Activated T-helper 1 cell treated with Interleukin-2 at 50 U/mL for 16 hours (primary cell): ENCODE measurements at places on chromosomes 6 and 20.

- no peak for DNase-seq
Observed at GRCh38 chr6:95589826-95590570, 12.7 kb downstream of the MANEA start.

- no peak for DNase-seq
Observed at GRCh38 chr20:40494248-40494647, 194.8 kb downstream of the MAFB start.

DNA sequence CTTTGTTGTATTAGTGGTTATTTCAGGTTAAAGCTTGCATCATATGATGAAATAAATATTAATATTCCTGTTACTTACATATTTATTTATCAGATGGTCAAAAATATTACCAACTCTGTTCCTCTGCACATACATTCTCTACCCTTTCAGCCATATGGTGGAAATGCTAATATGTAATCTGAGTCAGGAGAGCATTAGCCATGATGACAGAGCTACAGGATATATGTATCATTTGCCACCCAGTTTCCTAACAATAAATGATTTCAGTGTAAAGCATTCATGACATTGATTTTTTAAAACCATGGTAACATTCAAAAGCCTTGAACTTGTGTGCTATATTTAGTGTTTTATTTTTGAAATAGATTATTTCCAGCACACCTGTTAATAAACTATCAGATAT, 16.6 kb downstream of the POPDC3 start:
- DNase-seq = no peak

- DNase-seq = no peak
Observed at GRCh38 chr20:63895952-63896263, 982 bp downstream of the DNAJC5 start.

- DNase-seq = no peak
Observed at GRCh38 chr6:99614430-99615186, 8.0 kb downstream of the PRDM13 start.

- DNase-seq = no peak
Observed at GRCh38 chr6:157688960-157689599, 134.0 kb upstream of the SNX9 start.

GRCh38 chr6:89308525-89309395, 6.3 kb downstream of the GABRR2 start:
- no peak for DNase-seq

- no peak for DNase-seq
Observed at GRCh38 chr6:13597073-13597472, 18.1 kb upstream of the NOL7 start.

- DNase-seq = no peak
Observed at GRCh38 chr6:80329496-80329895, 223.0 kb downstream of the BCKDHB start.

GRCh38 chr6:52522655-52523054, 54.2 kb downstream of the TRAM2 start:
- DNase-seq = no peak

- DNase-seq = peak; percentile 60
Observed at GRCh38 chr6:89371849-89372505, 19.5 kb upstream of the UBE2J1 start.

- no peak for DNase-seq
Observed at GRCh38 chr20:309306-309840, 12.0 kb downstream of the ZCCHC3 start.

GRCh38 chr6:162976141-162976540, 248.4 kb downstream of the PACRG start:
- DNase-seq = no peak

DNA sequence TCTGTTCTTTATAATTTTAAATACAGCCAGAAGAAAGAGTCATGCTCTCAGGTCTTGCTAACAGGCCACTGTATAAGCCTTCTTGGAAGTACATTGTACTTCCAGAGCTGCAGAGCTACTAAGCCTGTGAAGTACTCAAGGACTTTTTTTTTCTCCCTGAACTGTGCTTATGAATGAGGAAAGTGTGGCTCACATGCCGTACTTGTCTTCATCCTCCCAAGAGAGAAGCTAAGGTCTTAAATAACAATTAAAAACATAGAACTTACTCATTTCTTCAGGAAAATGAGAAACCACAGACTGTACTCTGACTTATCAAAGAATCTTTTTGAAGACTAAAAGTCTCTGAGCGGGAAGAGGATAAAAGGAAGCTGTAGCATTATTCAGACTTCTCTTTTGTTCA, 218.3 kb downstream of the HTR1B start:
- no peak for DNase-seq

- no peak for DNase-seq
Observed at GRCh38 chr6:43817192-43817591, 47.2 kb downstream of the VEGFA start.

GRCh38 chr6:144055121-144055931, 40.0 kb downstream of the SF3B5 start:
- no peak for DNase-seq

- DNase-seq = no peak
Observed at GRCh38 chr6:73694711-73695411, 1.1 kb upstream of the CD109 start.

DNA sequence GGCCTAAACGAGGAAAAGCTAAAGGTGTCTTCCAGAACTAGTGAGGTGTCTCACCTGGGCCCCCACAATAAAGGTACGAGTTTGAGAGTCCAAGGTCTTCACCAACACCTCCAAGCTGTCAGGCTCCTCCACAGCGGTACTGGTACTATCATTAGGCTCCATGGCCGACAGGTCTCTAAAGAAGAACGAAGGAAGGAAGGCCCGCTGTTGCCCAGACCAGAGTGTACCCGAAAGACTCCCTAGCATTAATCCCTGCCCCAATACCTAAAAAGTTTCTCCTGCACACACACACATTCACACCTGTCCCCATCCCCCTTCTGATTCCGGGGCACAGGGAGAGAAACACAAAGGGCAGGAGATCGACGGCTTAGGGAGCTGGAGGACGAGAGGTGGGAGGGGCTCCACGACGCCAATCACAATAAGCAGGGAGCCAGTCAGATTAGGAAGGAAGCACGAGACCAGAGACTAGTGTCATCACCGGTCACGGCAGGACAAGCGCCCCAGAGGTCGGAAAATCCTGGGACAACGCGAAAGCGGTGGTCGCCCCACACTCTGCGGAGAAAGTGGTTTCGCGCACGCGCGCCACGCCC, 764 bp downstream of the BAG6 start:
- DNase-seq = no peak

- DNase-seq = no peak
Observed at GRCh38 chr6:100622907-100623692, 158.4 kb upstream of the SIM1 start.

GRCh38 chr6:1412901-1413300, 23.5 kb downstream of the FOXF2 start:
- DNase-seq = no peak

DNA sequence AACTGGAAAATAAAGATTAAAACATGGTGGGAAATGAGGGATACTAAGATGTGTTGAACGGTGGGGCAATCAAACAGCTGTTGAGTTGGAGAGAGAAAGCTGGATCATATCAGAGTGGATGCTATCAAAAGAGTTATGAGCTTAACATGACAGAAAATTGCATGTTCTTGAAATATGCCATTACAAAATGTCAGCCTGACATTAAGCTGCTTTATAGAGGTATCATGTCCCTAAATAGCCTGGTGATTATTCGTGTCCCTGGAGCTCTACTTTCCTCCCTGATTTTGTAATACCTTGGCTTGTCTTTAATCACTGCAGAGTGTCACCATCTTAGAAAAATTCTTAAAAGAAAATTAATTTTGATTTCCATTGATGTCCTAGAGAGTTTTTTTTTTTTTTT, 223.1 kb downstream of the PHF3 start:
- DNase-seq = no peak

DNA sequence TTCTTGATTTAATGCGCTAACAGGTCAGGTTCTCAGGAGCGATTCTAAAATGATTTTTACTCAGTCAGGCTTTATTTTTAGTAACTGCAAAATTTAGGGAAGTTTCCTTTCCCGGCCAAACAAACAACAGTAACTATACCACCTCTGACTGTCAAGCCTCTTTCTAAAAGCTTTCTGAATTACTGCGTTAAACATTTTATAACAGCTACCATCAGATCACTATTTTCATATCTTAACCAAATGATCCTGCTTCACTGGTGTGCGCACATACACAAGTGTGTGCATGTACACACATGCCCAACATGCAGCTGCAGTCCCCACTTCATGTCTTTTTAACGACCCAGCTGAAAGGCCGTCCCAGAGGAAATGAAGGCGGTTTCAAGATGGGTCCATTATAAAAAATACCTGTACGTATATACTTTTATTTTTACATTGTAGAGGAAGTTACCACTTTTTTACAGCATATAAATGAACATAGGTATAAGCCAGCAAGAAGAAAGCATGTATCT, 25.0 kb downstream of the TMEM242 start:
- DNase-seq = no peak

DNA sequence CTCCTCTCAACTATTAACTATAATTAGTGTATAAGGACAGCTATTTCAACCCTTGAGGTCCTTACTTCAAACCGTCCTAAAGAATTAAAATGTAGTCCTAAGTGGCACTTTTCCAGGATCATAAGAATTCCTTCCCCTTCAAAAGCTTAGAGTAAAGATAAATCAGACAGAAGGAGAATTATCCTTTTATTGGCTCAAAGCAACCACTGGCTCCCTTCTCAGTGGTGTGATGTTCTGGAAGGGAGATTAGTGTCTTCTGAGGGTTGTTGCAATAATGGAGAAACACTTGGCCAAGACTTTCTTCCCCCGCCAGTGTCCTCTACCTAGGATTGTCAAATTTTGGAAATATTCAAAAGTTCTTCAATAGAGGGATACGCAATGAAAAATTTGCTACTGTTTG, 89.1 kb upstream of the PLEKHG1 start:
- DNase-seq = no peak

DNA sequence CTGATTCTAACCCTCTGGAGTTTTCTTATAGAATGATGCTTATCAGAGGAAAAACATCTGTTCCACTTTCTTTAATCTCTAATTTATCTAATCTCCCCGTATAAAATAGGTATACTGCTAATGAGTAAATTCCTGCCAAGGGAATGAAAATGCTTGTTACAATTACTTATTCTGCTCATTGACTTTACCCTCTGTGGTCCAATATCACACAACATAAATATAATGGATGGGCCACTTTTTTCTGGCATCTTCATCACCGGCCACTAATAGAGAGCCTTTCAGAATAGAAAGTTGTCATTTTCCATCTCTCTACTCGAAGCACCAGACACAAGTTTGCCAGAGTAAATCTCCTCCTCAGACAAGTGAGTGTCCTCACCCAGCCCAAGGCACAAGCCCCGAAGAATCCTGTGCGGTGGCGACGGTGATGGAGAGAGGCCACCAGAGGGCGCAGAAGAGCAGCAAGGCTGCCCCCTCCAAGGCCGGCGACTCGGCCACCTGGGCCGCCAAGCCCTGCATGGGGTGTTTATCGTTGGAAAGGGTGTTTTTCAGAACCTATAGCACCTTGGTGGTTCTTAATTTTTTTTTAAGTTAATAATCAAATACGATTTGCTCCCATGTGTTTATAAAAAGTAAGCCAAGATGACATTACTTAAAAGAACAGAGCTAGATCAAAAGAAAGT, 212.9 kb upstream of the ARID1B start:
- peak; percentile 58 for DNase-seq

GRCh38 chr6:33249732-33250630, 21.7 kb downstream of the VPS52 start:
- no peak for DNase-seq
